NCI-H82 (cell line): ENCODE measurements at places on chromosomes 4 and X.

DNA sequence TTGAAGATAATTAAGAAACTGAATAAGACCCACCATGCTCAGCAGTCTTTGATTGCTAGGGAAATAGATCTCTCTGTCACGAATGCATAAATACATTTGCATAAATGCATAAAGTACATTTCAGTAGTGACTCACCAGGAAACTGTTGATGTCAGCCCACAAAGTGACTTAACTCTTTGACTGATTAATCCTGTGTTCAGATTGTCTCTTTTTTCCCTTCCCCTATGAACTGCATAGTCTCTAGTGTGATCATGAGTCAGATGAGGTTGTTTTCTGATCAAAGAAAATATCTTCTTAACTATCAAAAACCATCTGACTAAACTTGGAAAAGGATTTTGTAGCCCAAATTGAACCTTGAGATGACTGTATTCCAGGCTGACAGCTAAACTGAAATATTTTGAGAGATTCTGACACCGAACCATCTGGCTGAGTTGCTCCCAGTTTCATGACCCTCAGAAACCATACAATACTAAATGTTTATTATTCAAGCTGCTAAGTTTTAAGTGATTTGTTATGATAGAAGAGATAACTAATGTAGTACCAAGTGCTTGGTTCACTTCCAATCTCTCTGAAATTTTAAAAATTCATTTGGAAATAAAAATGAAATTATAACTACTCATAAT is 1381.5 kb upstream of the AGA start:
- no peak for DNase-seq

GRCh38 chr4:18082236-18082635 is 60.7 kb upstream of the LCORL start:
- no peak for DNase-seq

GRCh38 chr4:184697956-184698355 is 35.9 kb downstream of the CENPU start:
- DNase-seq, result no peak

DNA sequence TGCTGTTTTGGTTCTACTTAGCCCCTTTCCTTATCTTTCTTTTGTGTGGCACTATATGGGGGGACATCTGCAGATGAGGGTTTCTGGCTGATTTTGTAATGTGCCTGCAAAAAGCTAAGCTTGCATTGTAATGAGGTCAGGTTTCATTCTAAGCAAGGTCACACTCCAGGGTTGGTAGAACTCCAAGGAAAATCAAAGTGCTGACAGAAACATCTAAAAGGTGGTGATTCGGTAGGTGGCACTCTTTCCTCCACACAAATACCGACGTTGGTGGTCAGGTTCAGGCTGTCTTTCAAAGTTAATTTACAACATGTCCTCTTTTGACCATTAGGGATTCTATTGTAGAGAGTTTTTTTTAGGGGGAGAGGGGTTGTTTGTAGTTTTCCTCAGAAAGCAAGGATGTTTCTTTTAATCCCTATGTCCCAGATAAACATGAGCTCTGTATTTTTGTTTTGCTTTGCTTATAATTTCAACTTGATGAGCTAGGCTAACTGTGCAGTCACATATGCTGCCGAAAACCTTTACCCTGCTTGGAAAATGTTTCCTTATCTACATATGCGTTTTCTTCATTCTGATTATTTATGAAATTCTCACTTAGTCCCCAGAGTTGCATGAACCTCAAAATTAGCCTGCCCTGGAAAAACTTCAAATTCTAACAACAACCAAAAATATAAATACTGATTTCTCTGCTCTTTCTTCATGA is 434.2 kb downstream of the PPARGC1A start:
- DNase-seq, result peak; percentile 13

- DNase-seq, result peak; percentile 49
Measured at GRCh38 chrX:39652336-39652735, 445.4 kb downstream of the BCOR start.

- DNase-seq, result no peak
Measured at GRCh38 chr4:42488114-42488513, 90.8 kb downstream of the SHISA3 start.

DNA sequence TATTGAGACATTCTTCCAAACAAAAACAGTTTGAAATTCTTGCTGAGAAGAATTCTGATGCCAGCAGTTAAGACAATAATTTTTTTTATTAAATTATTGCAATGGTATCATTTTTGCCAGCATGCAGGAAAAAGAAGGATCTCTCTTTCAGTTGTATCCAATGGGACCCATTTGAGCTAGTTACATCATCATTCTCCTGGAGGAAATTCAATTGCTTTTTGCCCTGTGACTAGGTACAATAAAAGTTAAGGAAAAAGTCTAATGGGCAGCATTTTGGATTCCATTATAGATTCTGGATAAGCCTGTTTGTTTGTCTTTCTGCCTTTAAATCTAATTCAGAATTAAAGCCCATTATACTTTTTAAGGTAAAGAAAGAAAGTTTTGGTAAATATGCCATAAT is 10.5 kb upstream of the FRYL start:
- DNase-seq, result no peak

- DNase-seq, result no peak
Measured at GRCh38 chr4:154366956-154367355, 124.6 kb downstream of the DCHS2 start.

DNA sequence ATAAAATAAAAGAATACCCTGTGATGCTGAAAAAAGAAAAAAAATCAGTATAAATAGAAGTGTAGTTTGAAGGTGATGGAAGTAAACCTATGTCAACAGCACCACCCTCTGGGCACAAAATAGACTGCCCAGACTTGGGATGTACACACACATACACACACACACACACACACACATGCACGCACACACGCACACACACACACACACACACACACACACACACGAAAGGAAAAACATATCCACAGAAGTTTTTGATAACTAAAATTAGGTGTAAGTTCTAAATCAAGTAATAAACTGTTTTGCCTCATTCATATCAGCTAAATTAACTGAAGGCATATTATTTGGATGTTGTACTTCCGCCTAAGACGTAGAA is 40.5 kb downstream of the ANXA5 start:
- peak; percentile 68 for DNase-seq
